ENCODE measurements at places on chromosomes 11 and 22.

GRCh38 chr11:45141171-45141570 lies 5.3 kb upstream of the PRDM11 start:
- DNase-seq = no peak
- H3K4me3 ChIP-seq = no peak overlapping the region
- H3K4me1 ChIP-seq = peaks cover 7% of the 10 kb centered on the region
- H3K27me3 ChIP-seq = peaks cover 19% of the 10 kb centered on the region
- no peak overlapping the region for H3K27ac ChIP-seq
- no peaks in the 10 kb centered on the region for H3K36me3 ChIP-seq

GRCh38 chr11:79897896-79898295 lies 457.1 kb upstream of the TENM4 start:
- DNase-seq = no peak
- H3K36me3 ChIP-seq = no peaks in the 10 kb centered on the region
- H3K27ac ChIP-seq = no peak overlapping the region
- H3K4me3 ChIP-seq = no peak overlapping the region

DNA sequence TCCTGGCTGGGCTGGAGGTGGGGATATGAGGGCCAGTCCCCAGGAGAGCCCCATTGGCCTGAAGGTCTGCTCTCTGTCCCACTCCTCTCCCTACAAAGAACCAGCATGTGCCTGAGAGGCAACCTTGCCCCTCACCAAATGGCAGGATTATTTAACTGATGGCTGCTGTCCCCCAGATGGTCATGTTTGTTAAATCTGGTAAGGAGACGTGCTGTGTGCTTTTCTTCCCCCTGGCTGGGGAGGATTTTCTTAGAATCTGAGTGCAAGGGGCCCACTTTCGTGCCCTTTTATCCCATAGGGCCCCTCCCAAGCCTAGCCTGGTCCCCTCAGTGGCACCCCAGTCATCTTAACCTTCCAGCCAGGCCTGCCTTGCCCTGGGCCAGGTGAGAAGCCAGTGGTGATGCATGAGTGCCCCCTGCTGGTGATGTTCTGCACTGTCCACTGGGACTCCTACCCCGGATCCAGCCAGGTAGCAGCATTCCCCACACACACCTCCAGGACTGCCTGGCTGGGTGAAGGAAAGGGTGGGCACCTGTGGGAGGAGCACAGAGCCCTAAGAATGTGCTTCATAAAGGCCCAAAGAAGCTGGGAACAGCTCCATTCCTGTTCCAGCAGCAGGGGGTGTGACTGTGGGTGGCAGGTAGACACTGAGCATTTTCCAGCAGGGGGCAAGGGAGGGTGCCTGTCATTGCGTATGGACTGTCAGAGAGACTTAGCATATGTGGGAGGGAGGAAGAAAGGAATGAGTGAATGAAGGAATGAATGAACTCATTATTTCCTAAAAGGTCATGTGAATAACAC lies 28.9 kb downstream of the MFNG start:
- no peak overlapping the region for H3K27ac ChIP-seq
- no peaks in the 10 kb centered on the region for H3K4me1 ChIP-seq
- H3K36me3 ChIP-seq = peaks cover 20% of the 10 kb centered on the region
- H3K4me3 ChIP-seq = no peak overlapping the region
- no peaks in the 10 kb centered on the region for H3K27me3 ChIP-seq

DNA sequence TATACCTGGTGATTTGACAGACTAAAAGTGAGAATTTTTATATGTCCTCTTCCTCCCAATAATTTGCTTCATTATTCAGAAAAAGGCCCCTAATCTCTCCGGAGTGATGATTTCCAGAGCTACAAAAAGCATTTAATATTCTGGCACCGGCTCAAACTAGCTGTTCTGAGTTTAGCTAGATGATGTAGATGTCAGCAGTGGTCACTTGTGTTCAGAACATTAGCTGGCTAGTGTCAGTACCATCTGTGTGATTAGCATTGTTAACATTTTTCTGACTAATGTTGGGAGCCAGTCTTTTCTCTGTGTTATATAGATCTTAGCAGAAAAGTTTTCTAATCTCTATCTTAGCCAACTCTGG lies 68.7 kb upstream of the RRM1 start:
- H3K27me3 ChIP-seq = no peaks in the 10 kb centered on the region
- DNase-seq = no peak
- H3K36me3 ChIP-seq = peaks cover 61% of the 10 kb centered on the region
- H3K27ac ChIP-seq = no peak overlapping the region
- H3K4me3 ChIP-seq = no peak overlapping the region
- H3K4me1 ChIP-seq = no peaks in the 10 kb centered on the region

DNA sequence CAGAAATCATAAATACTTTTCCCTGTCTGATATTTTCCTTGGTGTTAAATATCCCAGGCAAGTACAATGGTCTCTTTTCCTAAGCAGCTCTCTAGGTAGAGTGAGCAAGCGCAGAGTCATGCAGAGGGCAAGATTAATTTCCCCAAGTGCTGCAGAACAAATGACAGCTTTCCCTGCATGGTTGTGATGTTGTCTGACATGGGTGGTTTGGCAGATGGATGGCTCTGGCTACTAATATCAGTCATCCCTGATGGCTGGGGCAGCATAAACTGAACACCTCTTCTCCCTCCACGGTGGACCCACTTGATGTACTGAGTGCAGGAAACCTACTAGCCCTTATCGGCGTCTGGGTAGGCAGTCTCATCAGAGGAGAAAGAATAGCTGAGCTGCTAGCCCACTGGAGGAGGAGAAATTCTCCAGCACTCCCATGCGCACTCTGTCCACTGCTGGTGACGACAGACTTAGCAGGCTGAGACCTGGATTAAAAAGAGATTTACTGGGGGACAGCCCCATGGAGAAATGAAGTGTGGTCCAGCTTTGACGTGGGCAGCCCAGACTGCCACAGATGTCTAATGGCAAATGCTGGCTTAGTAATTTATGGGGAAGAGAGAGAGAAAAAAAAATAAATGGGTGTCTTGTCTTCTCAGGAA lies 202.9 kb downstream of the DBX1 start:
- peaks cover 11% of the 10 kb centered on the region for H3K4me1 ChIP-seq
- no peak overlapping the region for H3K27ac ChIP-seq
- H3K36me3 ChIP-seq = no peaks in the 10 kb centered on the region

DNA sequence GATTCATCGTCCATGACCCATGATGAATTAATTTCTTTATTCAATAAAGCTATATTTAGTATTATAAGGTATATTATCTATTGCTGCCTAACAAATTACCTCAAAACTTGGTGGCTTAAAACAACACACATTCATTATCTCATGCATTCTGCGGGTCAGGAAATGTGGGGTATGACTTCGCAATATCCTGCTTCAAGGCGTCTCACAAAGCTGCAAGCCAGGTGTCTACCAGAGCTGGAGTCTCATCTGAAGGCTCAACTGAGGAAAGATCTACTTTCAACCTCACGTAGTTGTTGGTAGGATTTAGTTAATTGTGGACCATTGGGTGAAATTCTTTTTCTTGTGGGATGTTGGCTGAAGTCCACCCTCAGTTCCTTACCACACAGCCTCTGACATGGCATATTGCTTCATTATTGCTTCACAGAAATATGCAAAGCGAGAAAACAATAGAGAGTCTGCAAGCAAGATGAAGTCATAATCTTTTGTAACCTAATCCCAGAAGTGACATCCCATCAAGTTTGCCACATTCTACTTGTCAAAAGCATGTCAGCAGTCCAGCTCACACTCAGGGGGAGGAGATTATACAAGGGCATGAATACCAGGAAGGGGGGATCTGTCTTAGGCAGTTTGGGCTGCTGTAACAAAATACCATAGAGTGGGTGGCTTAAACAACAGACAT lies 45.1 kb downstream of the KREMEN1 start:
- H3K27me3 ChIP-seq = peaks cover 38% of the 10 kb centered on the region
- no peak overlapping the region for H3K27ac ChIP-seq
- no peaks in the 10 kb centered on the region for H3K36me3 ChIP-seq
- no peaks in the 10 kb centered on the region for H3K4me1 ChIP-seq
- DNase-seq = no peak
- no peak overlapping the region for H3K4me3 ChIP-seq

DNA sequence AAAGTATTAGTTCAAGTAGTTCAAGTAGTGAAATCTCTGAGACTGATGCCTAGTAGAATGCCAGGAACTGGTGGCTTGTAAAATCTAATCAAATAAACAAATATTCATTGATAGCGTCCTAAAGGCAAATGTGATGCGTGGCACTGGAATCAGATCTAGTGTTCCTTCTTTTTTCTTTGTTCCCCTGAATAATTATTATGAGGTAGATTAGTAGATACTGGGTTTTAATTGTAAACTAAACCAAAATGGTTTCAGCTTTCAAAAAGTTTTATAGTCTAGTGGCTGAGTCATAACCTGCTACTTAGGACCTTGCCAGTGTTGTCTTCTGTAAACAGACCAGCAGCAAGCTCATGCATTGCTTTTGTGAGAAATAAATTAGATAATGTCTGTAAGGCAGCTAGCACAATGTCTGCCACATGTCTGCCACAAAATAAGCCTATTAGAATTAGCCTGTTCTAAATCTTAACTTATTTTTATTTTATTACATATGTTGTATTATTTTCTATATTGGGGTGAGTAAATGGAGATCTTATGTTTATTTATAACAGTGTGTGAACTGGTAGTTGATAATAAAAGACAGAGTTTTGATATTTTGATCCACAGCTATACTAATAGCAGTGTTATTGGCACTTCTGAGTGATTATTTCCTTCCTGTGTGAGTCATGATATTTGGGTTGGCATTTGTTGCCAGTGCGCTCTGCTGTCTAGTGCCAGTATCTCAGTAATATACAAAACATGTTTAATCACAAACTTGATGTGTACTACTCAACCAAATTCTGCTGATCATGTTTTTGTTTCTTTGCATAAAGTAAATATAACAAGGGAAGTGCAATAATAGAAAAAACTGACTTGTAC lies 135.7 kb downstream of the TMEM135 start:
- H3K4me3 ChIP-seq = no peak overlapping the region
- H3K4me1 ChIP-seq = peaks cover 3% of the 10 kb centered on the region
- no peak overlapping the region for H3K27ac ChIP-seq
- peaks cover 21% of the 10 kb centered on the region for H3K36me3 ChIP-seq
- H3K27me3 ChIP-seq = no peaks in the 10 kb centered on the region

GRCh38 chr11:62600367-62601121 lies 1.1 kb downstream of the MTA2 start:
- H3K4me3 ChIP-seq = peak overlapping the region; percentile 92
- peak overlapping the region; percentile 97 for H3K27ac ChIP-seq
- no peak for DNase-seq
- H3K27me3 ChIP-seq = no peaks in the 10 kb centered on the region
- peaks cover 72% of the 10 kb centered on the region for H3K36me3 ChIP-seq

- peaks cover 4% of the 10 kb centered on the region for H3K27me3 ChIP-seq
- DNase-seq = no peak
- H3K4me1 ChIP-seq = no peaks in the 10 kb centered on the region
- no peak overlapping the region for H3K4me3 ChIP-seq
Measured at GRCh38 chr11:88553204-88553603, 215.7 kb upstream of the CTSC start.

- no peak overlapping the region for H3K4me3 ChIP-seq
- no peaks in the 10 kb centered on the region for H3K36me3 ChIP-seq
- H3K4me1 ChIP-seq = no peaks in the 10 kb centered on the region
- H3K27me3 ChIP-seq = no peaks in the 10 kb centered on the region
- H3K27ac ChIP-seq = no peak overlapping the region
Measured at GRCh38 chr11:92784331-92784730, 185.1 kb upstream of the MTNR1B start.

Measured in activated B cell treated with CpG ODN at 0.5 μM for 24 hours (primary cell).